ENCODE measurements at places on chromosomes 16 and 17.

DNA sequence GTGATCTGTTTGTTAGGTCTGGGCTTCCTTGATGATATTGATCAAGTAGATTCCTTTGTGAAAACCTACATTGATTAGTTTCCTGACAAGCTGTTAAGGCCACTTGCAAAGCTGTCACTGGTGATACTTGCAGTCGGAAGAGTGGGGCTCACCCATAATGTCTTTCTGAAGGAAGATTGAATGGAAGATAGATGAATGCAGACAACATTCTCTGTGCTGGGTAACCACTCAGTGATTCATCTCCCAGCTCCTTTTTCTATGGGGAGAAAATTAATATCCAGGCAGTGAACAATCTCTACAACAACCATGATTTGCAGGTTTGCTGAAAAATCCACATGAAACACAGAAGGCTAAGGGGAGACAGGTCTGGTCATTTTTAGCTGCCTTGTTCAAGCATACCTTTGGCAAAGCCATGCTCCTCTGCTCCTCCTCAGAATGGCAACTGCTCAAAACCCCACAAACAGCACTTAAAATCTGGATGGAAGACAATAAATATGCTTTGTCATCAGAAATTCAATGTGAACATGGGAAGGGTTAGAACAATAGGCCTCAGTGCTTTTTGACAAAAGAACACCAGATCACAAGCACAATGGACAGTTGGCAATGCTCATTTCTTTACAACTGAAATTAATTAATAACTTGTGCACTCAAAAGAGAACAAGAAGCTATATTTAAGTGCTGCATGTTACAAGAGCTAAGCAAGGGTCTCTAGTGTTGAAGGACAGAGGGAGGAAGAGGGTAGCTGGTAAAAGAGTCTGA lies 495.4 kb downstream of the TOX3 start:
- no peak for DNase-seq

DNA sequence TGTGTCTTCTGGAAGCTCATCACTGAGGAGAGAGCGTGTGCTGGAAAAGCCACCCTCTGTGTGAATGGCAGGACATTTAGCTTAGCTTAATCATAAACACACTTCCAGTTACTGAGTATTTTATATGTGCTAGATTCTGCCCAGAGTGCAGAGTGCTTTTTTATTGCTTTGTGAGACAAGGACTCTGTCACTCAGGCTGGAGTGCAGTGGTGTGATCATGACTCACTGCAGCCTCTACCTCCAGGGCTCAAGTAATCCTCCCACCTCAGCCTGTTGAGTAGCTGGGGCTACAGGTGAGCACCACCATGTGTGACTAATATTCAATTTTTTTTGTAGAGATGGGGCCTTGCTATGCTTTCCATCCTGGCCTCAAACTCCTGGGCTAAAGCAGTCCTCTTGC lies 61.4 kb upstream of the IRX3 start:
- DNase-seq = no peak

DNA sequence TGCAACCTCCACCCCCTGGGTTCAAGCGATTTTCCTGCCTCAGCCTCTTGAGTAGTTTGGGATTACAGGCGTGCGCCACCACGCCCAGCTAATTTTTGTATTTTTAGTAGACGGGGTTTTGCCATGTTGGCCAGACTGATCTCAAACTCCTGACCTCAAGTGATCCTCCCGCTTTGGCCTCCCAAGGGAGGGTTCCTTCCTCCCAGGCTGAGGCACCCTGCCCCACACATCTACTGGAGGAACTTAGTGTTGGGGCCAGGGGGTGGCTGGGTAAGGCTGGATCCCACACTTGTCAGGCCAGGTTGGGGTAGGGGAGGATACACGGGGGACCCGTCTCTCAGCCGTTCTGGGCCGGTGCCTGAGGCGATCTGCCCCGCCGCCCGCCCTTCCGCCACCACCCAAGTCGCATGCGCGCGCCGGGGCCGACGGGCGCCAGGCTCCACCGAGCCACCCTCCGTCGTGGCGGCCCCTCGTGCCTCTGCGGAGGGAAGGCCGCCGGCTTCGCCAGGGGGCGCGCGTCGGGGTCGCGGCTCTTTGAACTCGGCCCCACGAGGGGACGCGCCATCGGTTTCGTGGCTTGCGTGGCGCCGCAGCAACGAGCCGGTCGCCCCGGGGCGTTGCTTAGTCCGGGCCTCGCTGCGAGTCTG lies 15.9 kb downstream of the GRB7 start:
- no peak for DNase-seq

DNA sequence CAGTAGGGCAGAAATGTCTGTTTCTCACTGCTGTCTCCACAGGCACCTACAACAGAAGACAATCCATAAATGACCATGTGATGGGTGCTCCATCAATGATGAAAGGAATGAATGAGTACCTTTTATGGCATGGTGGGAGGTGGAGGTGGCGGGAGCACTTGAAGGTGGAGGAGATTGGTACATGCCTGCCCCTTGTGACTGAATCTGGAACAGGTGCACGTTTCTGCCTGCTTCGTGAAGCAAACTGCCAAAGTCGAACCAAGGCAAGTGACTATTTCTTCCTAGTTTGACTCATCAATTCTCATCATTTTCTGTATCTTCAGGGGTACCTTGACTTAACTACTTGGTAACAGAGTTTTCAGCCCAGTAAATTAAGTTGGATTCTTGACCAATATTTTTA lies 25.4 kb downstream of the CDRT15 start:
- no peak for DNase-seq

GRCh38 chr17:39951924-39952679 lies 10.7 kb upstream of the GSDMA start:
- no peak for DNase-seq

GRCh38 chr17:1473841-1474240 lies 17.8 kb upstream of the CRK start:
- no peak for DNase-seq

- no peak for DNase-seq
These were observed 66.1 kb downstream of the SREBF1 start for GRCh38 chr17:17770632-17771044.

DNA sequence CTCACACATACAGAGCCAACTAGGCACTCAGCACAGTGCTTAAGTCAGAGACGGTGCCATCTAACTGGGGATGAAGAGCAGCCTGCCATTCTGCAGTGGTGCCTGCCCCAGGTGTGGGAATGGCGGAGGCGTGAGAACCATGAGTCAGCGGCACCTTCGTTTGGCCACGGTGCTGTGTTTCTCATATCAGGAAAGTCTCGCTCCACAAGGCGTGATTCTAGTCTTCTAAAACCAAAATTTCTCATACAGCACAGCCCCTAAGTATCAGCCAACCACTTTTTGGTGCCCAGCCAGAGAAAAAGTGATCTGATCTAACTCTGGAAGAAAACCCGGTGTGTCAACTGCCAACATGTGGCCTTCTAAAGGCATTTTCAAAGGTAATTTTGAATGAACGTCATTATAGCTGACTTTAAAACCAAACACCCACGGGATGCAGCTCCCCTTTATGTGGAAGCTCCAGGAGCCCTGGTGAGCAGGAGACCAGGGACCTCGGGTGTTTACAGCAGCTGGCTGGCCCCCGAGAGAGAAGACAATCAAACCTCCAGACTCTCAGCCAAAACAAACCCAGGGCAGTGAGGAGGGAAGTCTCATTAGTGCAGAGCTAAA lies 54.6 kb downstream of the ABCC12 start:
- no peak for DNase-seq

GRCh38 chr17:74260525-74260850 lies 13.5 kb upstream of the DNAI2 start:
- no peak for DNase-seq

- DNase-seq = no peak
These were observed 14.9 kb upstream of the TBX21 start for GRCh38 chr17:47717979-47718621.

Data from muscle of back (tissue), 13 donors.